ENCODE measurements at places on chromosomes 7 and 10. TPM values are rescaled to one million over a fixed set of nuclear protein-coding genes. Genes with fewer than 3 reads are reported as not detected.

PLPP4 gene
- polyA plus RNA-seq = not detected

TMEM236 gene
- 0.25 TPM for polyA plus RNA-seq

ACBD7 gene
- polyA plus RNA-seq = 0.08 TPM

PRSS2 gene
- polyA plus RNA-seq = 1.0 TPM

WNT16 gene
- polyA plus RNA-seq = not detected

SNCG gene
- polyA plus RNA-seq = 18.5 TPM

TMEM229A gene
- polyA plus RNA-seq = not detected

Measured in heart left ventricle (tissue), 16 donors.